ENCODE measurements at places on chromosomes 1 and 21.

DNA sequence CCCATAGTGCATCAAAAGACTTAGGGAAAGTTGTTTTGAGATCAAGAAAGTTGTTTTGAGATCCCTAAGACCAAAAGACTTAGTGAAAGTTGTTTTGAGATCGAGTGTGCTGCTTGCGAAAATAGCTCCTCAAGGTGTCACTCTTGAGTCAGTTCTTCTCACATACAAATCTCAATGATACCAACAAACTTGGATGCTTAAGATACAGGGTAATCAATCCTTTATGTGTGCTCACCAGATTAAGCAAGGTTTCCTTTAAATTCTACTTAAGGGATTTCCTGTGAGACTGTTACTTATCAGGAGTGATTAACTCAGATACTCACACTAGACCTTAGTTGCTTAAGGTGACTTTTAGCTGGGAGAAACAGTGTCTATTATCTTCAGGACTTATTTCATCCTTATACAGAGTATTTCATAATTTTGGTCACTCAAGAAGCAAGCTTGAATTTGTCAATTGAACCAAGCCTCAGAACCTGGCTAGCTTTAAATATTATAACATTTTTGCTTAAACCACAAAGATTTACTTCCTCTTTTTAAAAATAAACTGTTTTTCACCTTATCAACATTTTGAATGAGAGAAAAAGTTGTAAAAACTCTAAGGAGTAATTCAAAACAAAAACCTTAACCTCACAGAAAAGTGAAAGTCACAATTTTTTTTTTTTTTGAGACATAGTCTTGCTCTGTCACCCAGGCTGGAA is 8.0 kb upstream of the RLF start:
- DNase-seq: peak; percentile 28

GRCh38 chr21:32249511-32250280 is 29.2 kb downstream of the MIS18A start:
- no peak for DNase-seq

DNA sequence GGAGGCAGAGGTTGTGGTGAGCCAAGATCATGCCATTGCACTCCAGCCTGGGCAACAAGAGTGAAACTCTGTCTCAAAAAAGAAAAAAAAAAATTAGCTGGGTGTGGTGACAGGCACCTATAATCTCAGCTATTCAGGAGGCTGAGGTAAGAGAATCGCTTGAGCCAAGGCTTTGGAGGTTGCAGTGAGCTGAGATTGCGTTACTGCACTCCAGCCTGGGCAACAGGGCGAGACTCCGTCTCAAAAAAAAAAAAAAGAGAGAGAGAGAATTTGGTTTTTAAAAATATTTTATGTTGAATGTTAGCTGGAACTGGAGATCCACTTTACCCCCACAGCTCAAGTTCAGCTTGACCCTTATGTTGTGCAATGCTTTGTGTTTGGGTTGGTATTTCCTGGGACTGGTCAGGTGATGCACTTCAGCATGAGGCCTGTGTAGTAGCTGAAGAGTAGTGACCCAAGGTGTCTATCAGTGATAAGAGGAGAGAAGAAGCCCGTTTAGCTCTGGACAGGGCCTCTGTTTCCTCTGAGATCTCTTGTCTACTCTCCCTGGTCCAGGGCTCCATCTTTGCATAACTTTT is 36.8 kb upstream of the MACF1 start:
- peak; percentile 82 for DNase-seq

DNA sequence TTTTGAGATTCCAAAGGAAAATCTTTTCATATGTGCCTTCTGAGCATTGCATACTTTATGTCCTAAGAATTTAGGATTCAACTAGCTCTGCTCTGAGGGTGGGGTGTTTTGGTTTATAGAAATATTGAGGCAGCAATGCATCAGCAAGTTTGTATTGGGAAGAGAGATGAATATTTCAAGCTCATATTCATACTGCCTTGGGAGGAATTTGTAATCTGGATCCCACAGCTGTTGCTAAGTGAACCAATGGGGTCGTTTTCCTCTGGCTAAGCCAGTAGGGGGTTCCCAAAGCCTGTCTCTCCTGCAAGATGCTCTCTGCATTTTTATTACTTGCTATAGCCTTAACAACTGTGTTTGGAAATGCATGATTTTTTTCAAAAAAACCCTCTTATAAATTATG is 130.6 kb downstream of the SNX7 start:
- DNase-seq: no peak

DNA sequence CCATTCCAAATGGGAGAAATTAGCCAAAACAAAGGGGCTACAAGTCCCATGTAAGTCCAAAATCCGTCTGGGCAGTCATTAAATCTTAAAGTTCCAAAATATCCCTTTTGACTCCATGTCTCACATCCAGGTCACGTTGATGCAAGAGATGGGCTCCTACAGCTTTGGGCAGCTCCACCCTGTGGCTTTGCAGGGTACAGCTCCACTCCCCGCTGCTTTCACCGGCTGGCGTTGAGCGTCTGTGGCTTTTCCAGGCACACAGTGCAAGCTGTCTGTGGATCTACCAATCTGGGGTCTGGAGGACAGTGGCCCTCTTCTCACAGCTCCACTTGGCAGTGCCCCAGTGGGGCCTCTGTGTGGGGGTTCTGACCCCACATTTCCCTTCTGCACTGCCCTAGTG is 130.2 kb downstream of the TPR start:
- no peak for DNase-seq

GRCh38 chr1:8082945-8083344 is 56.8 kb upstream of the ERRFI1 start:
- DNase-seq: no peak

- DNase-seq: no peak
These were observed 94.6 kb upstream of the S1PR1 start for GRCh38 chr1:101142244-101142643.

DNA sequence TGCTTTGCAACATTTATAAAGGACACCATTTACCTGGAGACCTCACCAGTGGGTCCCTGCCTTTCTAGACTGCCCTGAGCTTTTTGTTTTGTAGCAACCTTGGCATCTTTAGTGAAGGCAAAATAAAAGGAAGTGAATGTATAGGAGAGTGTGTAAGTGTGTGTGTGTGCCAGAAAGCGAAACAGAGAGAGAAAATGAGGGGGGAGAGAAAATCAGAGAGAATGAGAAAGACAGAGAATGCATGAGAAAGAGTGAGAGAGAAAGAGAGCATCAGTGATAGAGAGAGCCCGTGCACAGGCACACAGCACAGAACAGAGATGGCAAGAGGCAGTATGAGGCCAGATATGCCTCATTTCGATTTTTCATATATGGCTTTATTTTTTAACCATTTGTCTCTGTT is 57.5 kb downstream of the HSD3B1 start:
- DNase-seq: no peak

- DNase-seq: peak; percentile 76
These were observed at the start of gene GJB3 for GRCh38 chr1:34781071-34781843. GJB3 (plus strand) TSS chr1:34781214; CDS start chr1:34784763, 3,549 bp downstream.

DNA sequence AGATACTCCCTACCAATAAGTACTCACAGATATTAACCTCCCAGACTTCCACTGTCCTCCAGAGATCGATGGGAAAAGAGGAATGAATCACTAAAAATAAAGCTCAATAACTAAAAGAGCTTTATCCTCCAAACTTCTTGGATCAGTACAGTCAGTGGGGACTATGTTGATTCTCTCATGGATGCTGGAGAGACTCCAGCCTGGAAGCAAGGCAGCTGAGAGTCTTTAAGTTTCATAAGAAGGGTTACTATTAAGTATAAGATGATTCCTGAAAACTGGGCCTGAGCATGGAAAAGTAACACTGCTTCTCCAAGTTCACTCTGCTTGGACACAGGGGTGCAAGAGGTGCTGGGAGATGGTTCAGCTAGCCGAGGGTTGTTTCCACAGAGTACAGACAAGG is 6.2 kb upstream of the DDR2 start:
- no peak for DNase-seq

- peak; percentile 57 for DNase-seq
These were observed 258.3 kb downstream of the ATG4C start for GRCh38 chr1:63042278-63042677.

GRCh38 chr1:222886878-222887351 is 72.1 kb downstream of the DISP1 start:
- no peak for DNase-seq

- DNase-seq: no peak
These were observed 2.1 kb downstream of the VTCN1 start for GRCh38 chr1:117208580-117208979.

- no peak for DNase-seq
These were observed 87.5 kb downstream of the RGL1 start for GRCh38 chr1:183892351-183892793.

- peak; percentile 75 for DNase-seq
These were observed 148.0 kb downstream of the GALNT2 start for GRCh38 chr1:230215031-230215430.

DNA sequence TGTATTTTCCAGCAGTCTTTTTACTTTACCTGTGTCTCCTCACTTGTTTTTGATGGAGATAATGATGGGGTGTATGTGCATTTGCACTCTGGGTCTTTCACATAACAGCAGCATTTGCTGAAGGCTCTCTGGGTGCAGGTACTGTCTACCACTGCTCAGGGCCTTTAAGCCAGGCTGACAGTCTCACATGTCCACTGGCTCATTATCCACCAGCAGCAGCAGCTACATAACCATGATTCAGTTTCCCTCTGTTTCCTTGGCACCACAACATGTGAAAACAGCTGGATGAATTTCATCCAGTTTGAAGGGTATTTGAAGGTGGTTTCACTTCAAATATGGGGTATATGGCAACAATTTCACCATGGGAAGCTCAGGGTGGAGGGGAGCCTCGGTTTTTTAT is 41.2 kb upstream of the ROR1 start:
- DNase-seq: no peak

DNA sequence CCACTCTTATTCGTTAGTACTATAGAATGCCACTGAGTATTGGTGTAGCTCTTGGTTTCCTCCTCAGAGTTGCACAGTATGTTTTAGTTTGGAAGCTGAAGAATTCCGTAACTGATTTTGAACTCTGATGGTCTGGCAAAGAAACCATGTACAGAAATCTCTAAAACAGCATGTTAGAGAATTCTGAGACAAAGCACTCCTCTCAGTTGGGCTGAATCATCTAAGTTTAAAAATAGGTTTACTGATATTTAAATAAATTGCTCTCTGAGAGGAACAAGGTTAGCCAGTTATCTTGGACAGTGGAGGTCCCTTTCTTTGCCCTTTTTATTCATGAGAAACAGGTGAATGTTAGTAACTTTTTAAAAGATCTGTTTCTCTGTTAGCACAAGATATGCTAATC is 43.8 kb downstream of the NCF2 start:
- DNase-seq: no peak

GRCh38 chr1:151620286-151620685 is 8.4 kb downstream of the SNX27 start:
- no peak for DNase-seq

- no peak for DNase-seq
These were observed 759.1 kb downstream of the KCNT2 start for GRCh38 chr1:195849180-195849579.

DNA sequence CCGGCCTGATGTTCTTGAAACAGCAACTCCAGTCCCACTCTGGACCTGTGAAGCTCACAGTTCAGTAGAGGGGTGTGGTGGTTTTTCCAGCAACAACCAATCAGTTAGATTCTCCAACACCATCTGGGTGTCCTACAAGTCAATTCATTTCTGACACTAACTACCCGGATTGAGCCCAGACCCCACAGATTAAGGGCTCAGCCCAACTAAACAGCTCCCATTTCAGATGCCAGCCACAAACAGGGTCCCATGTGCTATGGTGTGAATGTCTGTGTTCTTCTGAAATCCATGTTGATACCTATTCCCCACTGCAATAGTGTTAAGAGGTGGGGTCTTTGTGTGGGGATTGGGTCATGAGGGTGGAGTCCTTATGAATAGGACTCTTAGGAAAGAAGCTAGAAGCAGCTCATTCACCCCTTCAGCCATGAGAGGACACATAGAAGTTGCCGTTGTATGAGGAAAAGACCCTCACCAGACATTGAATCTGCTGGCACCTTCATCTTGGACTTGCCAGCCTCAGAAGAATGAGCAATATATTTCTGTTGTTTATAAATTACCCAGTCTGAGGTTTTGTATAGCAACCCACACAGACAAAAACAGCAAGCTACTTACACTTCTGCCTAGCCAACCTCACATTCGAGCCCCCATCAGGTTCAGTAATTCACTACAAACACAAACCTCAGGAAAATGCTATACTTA is 53.6 kb downstream of the IRF2BP2 start:
- no peak for DNase-seq

DNA sequence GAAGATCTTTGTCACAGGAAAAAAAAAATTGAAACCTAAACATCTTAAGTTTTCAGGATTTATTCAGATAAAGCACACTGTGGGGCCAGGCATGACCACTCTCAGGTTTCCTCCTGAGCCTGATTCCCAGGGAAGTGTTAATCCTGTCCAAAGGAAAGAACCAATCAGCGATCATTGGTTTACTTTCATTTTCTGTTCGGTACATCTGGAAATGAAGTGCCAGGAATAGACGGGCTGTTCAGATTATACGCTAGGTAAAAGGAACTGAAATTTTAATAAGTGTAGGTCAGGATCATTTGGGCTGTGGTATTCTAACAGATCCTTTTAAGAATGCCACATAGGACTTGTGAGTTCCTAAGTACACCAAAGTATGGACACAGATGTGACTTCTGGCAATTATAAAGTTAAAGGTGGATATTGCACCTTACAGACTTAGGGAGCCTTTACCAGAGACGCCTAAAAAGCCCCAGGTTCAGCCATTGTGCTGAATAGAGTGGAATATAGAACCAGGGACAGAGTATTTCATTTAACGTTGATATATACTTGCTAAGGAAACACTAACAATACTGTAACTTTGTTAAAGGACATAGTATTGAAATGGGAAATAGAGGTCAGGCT is 9.3 kb upstream of the CACYBP start:
- peak; percentile 17 for DNase-seq

Measured in NCI-H510A (cell line).